ENCODE measurements at places on chromosomes 5 and 9. TPM values are rescaled to one million over a fixed set of nuclear protein-coding genes. Genes with fewer than 3 reads are reported as not detected.

The CARTPT gene
- total RNA-seq, result not detected

DNA sequence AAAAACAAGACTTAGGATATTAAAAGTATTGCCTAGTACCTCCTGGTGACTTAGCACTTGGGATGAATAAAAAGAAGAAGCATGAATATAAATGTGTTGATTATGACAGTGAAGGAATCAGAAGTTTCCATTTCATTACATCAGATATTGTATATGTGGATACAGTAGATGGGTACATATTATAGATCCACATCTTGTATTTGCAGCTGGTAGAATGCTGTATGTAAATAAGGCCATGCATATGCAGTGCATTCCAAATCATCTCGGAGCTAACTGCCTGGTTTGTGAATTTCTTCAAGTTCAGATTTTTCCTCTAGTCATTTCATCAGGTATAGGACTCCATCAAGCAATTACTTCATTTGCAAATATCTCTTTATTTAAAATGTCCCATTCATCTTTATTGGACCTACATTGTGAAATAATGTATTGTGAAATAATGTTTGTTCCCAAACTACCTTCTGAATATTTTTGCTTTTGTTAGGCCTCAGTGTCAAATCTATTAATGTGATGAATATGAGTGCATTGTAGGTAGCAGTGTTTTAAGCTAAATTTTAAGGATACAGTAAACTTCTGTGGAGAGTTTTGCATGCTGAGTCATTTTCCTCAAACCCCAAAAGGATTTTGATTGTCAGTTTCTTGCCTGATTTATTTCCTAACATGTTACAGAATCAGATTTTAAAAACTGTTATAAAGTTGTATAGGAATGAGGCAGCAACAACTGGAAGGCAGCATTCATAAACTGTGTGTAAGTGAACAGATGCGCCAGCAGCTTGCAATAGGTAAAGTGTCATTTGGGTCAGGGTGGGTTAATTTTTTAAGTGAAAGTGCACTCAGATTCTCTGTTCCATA lies 370.8 kb upstream of the RIOK2 start:
- DNase-seq, result no peak

The ENTREP1 gene
- total RNA-seq, result 11.6 TPM

DNA sequence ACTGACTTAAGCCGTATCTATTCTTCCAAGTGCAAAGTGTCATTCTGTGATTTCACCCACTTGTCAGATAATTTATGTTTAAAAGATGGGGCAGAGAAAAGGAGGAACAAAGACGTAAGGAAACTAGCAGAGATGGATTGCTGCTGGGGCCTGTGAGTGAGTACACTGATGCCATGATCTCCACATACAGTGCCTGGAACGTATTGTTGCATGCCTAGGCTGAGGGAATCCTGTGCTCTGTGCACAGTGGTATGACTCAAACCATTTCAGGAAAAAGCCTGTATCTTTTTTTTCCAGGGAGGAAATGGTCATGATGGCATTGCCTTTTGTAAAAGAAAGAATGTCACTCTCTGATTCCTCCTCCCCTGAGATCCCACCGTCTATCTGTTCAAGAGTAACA lies 359.5 kb upstream of the ADAMTS16 start:
- no peak for DNase-seq

- DNase-seq, result no peak
Observed at GRCh38 chr9:91207397-91207728, 154.4 kb downstream of the AUH start.

DNA sequence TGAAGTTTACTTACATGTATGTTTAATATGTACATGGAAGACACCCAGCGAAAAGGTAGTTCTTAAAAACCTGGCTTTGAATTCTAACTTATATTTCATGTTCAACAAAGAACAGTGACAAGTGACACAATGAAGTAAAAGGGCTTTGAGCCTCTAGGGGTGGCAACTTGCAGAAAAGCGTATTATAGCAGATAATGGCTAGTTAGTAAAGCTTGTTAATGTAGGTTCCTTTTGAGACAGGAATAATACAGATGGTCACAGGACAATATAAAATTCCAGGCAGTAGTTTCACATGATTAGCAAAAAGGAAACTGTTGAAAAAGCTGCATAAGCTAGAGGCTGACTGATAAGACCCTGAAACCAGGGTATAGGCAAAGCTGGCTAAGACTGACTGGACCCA lies 132.4 kb upstream of the FTMT start:
- no peak for DNase-seq

Measured in urinary bladder (tissue), 4 donors.